Trophoblast cell (in vitro differentiated cells and primary cell): ENCODE measurements at places on chromosomes 6 and 20.
A peak's percentile ranks its signal among the peaks of the same experiment; 100 is the strongest.

- no peak for DNase-seq
Observed at GRCh38 chr20:36885356-36885755, 9.4 kb downstream of the TLDC2 start.

- no peak for DNase-seq
Observed at GRCh38 chr6:143961066-143961465, 47.0 kb downstream of the PLAGL1 start.

DNA sequence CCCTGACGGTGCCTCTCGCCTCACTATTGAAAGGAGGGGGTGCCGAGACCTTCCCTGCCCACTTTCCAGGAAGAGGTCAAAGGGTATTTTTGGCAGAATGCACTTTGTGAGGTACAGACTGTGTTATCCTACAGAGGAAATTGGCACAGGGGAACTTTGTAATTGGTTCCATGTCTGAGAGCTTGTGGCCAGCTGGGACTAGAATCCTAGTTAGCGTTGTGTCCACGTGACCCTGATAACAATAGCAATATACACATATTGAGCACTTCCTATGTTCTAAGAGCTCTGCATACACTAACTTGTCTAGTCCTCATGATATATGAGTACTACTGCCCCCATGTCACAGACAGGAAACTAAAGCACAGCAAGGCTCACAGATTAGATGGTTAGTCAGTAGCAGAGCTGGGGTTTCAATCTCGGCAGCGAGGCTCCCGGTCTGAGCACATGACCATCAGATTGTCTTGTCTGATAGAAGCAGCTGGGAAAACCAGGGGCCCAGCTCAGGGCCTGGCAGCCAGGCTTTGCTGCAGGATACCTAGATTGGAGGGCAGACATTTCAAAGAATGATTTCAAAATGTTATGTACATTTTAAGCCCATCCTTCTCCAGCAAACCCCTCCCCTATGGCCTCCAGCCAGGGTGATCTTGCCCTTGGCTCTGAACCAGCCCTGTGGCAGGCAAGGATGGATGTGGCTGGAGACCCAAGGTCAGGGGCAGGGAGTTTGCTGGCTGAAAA is 1.4 kb downstream of the MAPK13 start:
- peak; percentile 21 for DNase-seq

DNA sequence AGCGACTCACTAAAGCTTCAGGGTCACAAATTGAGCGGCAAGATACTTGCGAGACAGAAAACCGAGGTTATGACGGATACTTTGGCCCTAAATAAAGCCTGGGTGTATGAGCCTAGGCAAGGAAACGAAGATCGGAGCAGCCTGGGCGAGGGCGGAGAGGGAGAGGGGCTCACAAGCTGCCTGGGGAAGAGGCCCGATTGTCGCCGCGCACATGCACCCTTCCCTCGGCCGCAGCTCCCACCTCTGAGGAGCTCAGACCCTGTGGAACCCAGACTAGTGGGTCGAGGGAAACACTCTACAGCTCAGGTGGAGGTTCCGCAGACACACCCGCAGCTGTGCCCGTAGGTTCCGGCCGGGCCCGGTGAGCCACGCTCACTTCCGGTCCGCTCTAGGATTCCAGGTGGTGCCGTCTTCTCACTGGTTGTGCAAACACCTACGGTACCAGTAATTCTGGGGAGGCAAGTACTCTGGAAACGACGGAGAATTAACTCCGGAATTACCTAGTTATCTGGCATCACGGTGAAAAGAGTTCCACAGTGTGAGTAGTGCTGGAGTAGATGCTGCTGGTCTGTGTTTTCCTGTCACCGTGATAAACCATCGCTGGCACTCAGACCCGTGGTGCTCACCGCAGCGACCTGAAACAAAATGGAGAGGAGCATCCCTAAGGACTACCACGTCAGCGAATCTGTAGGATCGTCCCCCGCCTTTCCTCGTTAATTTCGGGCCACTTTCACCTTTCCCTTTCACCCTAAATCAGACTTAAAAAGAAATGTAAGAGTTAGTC is 61.5 kb downstream of the GPX5 start:
- DNase-seq, result peak; percentile 90

DNA sequence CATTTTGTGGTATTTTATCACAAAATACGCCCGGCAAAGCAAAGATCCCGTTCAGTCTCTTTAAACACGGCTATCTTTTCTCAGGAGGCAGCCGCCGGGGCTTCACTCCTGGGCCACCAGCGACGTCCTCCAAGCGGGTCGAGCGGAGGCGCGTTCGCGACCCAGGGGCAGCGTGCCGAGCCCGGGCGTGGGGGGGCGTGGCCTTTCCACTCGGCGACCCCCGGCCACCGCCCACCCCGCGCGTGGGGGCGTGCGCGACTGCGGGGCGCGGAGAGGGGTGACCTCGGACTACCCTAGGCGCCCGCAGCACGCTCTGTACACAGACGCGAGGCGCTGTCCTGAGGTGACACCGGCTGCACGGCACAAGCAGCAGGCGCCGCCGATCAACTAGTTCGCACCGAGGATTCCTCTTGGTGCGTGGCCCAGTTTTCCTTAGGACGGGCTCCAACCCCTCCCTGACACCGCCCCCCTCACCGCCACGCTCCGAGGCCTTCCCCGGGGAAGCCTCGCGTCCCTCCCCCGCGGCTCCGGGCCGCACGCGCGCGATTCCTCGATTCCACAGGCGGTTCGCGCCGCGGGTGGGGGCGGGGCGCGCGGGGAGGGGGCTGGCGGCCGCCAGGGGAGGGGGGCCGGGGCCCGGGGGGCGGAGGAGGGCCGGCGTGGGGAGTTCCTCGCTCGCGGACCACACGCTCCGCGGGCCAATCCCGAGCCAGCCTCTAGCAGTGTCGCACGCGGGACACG is 1.1 kb upstream of the JARID2 start:
- DNase-seq, result peak; percentile 88

DNA sequence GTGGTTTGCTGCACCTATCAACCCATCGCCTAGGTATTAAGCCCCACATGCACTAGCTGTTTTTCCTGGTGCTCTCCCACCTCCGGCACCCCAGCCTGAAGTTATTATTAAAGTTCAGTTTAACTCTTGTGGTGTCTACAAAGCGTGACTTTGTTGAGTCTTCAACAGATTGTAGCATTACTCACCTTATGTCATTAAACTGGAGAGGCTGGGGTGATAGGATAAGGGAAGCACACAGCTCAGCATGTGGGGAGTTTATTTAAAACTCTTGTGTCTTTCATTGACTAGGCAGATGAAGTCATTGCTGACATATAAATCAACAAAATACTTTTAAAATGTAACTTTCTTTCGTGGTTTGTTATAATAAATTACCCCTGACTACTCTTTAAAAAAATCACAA is 84.7 kb upstream of the GCM1 start:
- DNase-seq, result no peak

DNA sequence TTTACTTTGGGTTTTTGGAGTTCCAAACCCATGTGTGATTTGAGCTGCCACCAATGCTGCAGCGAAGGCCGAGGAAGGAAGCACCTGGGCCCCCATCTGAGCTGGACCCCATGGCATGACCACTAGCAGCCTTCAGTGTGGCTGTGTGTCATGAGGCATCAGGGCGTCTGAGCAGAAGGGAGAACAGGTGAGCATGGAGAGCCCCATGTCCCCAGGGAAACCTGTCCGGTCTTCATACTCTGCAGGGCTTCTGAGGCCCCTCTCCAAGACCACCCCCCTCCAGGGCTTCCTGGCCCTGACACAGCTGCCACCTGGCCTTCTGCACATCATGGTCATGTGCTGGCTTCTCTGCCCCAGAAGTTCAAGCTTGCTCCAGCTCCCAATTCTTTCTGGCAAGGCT is 169.1 kb upstream of the CST7 start:
- DNase-seq, result no peak

DNA sequence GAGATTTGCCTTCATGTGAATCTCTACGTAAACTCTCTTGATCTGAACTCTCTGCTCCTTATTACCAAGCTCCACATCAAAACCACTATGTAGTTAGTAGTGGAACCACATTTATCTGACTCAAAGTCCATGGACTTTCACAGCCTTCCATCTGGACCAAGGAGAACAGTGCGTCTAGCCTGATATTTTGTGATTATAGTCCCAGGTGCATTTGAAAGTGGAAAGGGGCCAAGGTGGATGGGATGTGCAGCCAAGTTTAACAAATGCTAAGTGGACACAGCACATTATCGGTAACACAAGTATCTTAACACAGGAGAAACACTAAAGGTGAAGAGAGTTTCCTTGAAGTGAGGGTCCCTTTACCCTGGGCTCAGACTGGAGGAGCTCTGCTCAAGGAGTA is 281.2 kb upstream of the SGK1 start:
- no peak for DNase-seq

GRCh38 chr6:111530667-111531066 is 47.6 kb upstream of the REV3L start:
- DNase-seq, result no peak

DNA sequence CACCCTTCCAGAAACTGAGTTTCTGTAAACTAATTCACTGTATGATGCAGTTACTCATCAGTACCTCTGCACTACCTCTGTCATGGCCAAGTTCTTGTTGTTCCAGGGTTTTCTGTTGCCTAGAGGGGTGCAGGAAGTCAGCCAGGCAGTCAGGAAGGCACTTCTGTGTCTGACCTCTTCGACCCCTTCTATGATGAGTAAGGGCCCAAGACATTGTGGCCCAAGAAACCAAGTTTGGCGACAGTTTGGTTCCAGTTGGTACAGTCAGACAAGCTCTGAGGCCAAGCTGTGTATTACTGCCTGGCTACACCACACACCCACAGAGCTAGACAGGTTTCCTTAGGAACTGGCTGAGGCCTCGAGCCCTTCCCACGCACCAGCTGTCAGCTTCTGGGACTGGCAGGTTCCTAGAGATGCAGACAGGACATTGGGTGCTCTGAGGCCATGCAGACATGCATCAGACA is 41.2 kb downstream of the TRAF3IP2 start:
- DNase-seq, result no peak

GRCh38 chr20:10179574-10180298 is 38.9 kb upstream of the SNAP25 start:
- no peak for DNase-seq

GRCh38 chr6:106620931-106621672 is 8.2 kb downstream of the RTN4IP1 start:
- DNase-seq, result no peak

- no peak for DNase-seq
Observed at GRCh38 chr20:651713-652614, 1.0 kb downstream of the SRXN1 start.

DNA sequence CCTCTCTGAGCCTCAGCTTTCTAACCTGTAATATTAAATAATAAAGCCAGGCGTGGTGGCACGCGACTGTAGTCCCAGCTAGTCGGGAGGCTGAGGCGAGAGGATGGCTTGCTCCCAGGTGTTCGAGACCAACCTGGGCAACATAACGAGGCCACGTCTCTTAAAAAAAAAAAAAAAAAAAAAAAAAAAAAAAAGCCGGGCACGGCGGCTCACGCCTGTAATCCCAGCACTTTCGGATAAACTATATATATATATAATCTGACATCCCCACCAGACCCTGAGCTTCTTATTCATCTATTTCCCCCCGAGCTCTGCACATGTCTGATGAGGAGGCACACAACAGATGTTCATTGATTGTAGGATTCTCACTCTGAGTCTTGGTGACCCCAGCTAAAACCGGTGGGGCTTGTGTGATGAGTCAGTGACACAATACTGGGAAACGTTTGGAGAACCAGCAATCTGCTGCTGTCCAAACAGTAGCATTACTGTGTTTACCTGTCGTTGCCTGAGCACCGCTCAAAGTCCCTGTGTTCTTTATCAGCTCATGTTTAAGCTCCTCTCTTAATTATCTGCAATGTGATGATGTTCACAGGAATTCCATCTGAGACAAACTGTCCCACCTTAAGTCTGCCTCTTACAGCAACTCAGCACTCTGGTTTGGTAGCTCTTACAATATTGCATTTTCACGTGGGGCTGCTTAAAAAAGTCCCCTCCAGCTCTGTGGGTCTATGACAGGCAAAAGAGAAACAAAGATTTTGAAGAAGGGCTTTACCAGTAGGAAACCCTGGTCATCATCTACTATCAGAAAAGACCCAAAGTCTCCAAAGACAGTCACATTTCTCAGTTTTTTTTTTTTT is 1.0 kb upstream of the SPATA2 start:
- peak; percentile 93 for DNase-seq

DNA sequence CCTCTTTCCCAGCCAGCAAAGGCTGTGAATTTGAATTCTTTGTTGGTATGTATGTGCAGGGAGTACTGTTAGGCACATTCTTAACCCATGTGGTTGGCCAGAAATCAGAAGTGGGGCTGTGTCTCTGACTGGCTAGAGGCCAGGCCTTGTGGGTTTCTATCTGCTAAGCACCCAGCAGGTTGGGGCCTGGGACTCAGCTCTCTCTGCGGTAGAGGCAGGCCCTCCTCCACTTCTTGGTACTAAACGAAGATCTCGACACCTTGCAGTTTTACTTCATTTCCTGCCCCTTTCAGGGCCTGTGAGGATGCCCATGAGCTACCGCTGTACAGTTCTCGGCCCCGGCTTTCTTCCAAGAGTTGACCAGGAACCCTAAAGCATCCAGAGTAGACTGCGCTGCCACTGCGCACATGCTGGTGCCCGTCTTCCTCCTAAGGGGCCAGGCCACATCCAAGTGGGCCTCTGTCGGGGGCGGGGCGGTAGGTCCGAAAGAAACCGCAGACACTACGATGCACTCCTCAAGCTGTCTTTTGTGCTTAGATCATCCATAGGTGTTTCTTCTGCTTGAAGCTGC is 51.1 kb downstream of the TCP11 start:
- DNase-seq, result no peak

DNA sequence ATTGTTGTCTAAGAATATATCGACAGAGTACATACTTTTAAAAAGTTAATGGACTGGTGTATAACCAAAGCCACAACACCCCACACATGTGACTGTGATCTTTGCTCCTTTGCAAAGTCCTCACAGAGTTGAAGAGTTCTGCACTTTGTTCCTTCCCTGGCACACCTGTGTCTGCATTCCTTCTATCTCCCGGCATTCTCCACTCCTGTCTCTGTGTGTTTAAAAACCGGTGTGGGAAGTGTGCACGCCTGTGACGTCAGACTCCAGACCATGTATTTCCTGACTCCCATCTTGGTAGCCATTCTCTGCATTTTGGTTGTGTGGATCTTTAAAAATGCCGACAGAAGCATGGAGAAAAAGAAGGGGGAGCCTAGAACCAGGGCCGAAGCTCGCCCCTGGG is at the start of gene IYD:
Gene IYD, plus strand, starts transcription at position 251 of the 400 bp plus-strand sequence. Its CDS starts 20 bp downstream, at position 271.
- DNase-seq, result no peak

DNA sequence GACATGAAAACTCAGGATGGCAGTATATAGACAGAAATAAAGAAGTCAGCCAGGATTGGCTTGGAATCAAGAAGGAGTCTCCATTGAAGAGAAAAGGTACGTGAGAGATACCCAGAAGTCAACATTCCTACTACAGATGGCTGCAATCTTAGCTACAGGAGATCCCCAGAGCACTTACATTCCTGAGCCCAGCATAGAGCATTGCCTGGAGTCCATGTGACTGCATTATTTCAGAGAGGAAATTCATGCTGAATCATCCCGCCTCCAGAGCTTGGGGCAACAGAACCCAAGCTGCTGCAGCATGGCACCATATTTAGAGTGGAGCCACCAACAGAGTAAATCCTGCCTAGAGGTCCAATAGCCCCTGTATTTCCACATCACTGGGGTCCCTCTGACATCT is 125.0 kb upstream of the GRIK2 start:
- DNase-seq, result peak; percentile 74
